ENCODE measurements at places on chromosomes 13 and 19.

- DNase-seq, result no peak
Measured at GRCh38 chr13:40386586-40386985, 279.9 kb downstream of the FOXO1 start.

- no peak for DNase-seq
Measured at GRCh38 chr13:46683676-46684260, 113.2 kb downstream of the ESD start.

- DNase-seq, result no peak
Measured at GRCh38 chr13:112638157-112638750, 50.3 kb upstream of the TUBGCP3 start.

DNA sequence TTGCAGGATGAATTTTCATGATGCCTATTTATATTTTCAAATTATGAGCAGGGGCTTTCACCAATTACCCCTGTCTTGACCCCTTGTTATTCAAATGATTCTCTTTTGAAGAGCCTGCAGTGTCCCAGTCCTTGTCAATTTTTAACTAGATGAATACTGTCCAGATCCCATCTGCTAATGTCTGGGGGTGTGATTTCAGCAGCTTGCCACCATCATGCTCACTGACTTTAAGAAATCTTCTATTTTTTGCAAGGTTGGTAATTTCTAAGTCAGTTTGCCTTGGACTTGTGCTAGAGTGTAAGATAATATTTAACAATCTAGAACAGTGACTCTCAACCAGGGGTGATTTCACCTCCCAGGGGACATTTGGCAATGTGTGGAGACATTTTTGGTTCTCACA lies 106.0 kb downstream of the CACNA1A start:
- no peak for DNase-seq

DNA sequence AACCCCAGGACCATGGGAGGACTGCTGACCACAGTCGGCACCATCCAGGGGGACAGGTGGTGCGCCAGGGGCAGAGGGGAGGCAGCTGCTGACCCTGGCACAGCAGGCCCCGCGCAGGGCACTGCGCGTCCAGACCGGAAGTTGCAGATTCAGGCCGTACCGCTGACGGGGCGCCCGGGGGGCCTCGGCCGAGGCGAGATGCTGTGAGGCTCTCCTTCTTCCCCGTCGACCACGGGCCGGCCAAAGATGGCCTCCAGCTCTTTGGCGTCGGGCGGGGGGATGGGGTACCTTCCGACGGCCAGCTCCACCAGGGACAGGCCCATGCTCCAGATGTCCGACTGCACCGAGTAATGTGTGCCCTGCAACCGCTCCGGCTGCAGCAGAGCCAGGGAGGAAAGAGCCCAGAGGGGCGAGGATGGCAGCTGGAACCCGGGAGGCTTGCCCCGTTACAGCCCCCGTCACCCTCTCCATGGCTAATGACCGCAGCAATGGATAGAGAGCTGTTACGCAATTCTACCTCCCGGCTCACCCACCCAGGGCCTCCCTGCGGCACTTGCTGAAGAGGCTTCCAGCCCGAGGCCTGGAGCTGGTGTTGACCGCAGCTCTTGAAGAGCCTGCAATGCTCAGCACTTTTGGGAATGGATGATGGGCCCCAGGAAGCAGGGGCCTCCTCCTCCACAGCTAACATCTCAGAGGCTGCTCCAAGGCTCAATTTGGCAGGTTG lies 24.7 kb downstream of the MAP2K2 start:
- no peak for DNase-seq

- DNase-seq, result no peak
Measured at GRCh38 chr19:35019144-35019543, 11.1 kb upstream of the SCN1B start.

- DNase-seq, result no peak
Measured at GRCh38 chr19:50851620-50852019, 3.1 kb upstream of the KLK3 start.

DNA sequence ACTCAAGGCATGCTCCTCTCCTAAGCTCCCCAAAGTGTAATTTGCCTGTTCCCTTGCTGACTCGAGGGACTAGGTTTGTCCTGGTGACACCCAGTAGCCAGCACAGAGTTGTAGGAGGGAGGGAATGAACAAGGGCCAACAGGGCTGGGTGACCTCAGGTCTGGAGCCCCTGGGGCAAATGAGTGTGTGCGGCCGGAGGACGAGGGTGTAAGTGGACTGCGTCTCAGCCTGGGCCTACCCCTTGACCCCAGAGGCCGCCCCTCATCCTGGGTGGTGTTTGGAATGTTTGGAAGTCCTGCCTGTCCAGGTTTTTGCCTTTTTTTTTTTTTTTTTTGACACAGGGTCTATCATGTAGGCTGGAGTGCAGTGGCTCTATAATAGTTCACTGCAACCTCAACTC lies 1.3 kb upstream of the ZNF653 start:
- no peak for DNase-seq

DNA sequence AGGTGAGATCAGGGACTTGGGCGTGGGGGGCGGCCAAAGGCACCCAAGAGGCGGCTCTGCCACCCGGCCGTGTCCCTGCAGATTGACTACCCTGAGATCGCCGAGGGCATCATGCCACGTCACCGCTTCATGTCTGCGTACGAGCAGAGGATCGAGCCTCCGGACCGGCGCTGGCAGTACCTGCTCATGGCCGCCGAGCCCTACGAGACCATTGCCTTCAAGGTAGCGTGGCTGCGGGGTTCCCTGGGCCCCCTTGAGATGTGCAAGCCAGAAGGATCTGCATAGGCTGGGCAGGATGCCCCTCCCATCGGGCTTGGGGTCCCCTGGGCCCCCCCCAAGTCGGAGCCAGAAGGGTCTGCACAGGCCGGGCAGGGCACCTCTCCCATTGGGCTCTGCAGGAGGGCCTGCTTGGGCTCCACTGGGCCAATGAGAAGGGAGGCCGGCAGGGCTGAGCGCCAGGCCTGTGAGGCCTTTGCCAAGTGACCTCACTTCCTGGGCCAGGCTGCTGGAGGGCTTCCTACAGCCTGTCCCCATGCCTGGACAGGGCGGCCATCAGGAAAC lies 2.2 kb upstream of the AMH start:
- no peak for DNase-seq

GRCh38 chr13:49693191-49693733 lies 2.0 kb upstream of the EBPL start:
- DNase-seq, result no peak

DNA sequence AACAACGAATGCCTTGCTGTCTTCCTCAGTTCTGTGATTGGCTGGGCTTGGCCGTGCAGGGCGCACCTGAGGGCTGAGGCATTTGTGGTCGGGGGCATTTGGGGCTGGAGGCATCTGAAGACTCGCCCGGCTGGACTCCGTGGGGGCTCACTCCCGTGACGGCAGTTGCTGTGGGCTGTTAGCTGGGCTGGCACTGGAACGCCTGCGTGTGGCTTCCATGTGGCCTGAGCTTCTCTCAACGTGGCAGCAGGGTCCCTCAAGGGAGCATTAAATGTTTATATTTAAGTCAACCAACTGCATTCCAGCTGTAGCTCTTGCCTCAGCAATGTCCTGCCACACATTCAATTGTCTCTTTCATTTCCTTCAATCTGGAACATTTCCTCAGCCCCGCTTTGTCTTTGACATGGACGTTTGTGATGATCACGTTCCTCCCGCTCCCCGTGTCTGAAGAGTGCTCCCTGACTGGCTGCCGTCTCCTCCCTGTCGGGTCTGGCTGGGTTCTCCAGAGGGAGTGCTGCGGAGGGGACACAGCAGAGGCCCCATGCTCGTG lies 21.0 kb downstream of the CCDC8 start:
- no peak for DNase-seq

GRCh38 chr13:74966275-74966674 lies 515.7 kb downstream of the TBC1D4 start:
- no peak for DNase-seq

- no peak for DNase-seq
Measured at GRCh38 chr13:47109028-47109427, 212.2 kb upstream of the HTR2A start.

DNA sequence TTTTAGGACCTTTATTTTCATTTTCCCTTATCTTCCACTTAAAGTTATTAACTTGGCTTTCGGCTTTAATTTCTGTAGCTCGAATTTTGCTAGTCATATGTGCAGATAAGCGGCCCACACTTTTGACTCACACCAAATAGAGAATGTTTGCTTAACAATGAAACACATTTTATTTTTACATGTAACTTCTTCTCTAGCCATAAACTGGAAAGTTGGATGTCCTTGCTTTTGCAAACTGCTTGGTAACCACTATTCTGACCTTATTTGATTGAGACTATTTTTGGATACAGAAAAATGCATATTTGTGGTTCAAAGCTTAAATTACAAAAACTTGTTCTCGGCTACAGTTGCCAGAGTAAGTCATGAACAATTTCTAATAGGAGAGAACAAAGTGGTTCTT lies 600.0 kb downstream of the KCTD12 start:
- no peak for DNase-seq

DNA sequence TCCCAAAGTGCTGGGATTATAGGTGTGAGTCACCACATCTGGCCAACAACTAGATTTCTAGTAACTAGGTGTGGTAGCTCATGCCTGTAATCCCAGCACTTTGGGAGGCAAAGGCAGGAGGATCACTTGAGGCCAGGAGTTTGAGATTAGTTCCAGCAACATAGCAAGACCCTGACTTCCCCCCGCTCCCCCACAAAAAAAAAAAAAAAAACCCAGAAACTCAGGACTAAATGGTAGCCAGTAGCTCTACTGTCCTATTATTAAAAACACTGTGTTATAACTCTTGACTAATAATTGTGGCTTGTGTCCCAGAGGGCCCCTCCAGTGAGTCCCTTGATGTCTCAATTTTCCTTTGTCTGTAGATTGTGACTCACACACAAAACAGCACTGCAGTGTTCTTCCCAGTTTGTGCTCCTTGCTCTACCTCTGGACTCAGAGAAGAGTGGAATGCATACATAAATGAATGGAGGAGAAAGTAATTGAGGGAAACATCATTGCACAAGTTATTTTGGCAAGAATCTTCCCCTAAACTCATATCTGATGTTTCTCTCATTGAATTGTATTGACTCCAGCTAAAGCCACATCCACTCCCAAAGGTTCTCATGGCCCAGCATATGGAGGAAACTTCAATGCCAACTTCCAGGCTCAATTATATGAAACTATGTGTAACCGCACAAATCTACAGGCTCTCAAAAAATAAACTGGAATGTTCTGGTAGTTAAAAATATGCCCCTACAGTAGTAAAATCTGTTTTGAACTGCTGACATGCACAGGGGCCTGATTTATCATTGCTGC lies 8.8 kb downstream of the TPT1 start:
- DNase-seq, result no peak

DNA sequence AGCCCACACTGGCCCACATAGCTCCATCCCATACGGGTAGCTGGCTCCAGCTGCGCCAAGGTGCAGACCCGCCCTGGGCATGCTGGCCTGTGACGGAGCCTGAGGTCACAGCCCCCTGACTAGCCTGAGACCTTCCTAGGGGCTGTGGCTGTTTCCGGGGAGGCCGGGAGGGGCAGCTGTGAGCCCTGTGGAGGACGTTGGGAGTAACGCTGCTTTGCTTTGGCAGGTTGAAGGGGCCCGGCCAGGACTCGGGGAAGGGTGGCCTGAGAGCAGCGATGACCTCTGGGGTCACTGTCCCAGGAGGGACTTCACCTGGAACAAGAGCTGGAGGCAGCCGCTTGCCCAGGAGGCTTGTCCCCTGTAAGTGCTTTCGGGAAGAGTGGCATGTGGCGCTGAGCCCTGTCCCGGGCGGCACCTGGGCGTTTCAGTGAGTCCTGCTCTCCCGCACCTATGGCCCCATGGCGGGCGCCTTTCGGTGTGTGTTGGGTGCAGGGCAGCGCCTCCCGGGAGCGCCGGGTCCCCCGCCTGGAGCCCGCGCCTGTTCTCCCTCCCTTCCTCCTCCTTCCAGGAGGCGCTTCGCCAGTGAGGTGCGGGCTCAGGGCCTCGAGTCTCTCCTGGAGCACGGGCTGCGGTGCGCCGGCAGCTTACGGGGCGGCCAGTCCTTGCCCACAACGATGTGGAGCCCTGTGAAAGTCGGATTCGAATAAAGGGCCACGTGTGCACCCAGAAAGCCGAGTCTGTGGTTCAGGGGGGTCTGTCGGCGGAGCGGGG lies 1.1 kb upstream of the FAM174C start:
- DNase-seq, result no peak

- no peak for DNase-seq
Measured at GRCh38 chr19:17105556-17105955, 30.0 kb downstream of the MYO9B start.

- DNase-seq, result no peak
Measured at GRCh38 chr13:32825481-32825880, 190.7 kb upstream of the KL start.

- no peak for DNase-seq
Measured at GRCh38 chr19:37718304-37718703, 1.3 kb downstream of the ZNF607 start.

- DNase-seq, result no peak
Measured at GRCh38 chr13:60837806-60838205, 440.8 kb downstream of the TDRD3 start.

DNA sequence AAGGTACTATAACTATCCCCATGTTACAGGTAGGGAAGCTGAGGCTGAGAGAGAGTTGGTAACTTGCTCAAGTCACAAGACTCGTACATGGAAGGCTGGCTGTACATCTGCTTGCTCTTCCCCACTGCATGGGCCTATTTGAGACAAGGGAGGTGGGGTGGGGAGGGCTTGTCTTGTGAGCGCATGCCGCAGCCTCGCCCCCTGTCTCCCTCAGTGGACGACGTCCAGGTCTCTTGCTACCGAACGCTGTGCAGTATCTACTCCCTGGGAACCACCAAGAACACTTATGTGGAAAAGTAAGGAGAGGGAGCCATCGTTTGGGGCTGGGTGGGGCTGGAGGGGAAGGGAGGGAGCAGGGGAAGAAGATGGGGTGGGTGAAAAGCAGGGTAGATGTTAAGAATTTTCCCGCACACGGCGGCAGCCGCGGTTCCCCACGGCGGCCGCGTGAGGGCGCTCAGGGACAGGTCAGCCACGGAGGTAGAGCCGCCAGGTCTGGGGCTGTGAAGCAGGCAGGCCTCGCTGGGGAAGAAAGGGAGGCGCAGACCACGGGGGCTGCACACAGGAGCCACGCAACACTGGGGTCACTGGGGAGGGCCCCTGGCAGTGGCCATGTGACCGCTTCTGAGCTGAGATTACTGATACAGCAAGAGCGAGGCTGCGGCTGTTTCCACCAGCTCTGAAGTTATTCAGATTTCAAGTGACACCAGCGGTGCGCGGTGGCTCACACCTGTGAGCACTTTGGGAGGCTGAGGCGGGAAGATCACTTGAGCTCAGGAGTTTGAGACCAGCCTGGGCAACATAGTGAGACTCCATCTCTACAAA lies 81.5 kb downstream of the RYR1 start:
- peak; percentile 89 for DNase-seq

- no peak for DNase-seq
Measured at GRCh38 chr13:42377640-42378382, 105.9 kb downstream of the AKAP11 start.

- DNase-seq, result no peak
Measured at GRCh38 chr19:19634516-19635312, 6.7 kb upstream of the LPAR2 start.

Measured in activated naive CD8-positive, alpha-beta T cell treated with anti-CD3 and anti-CD28 coated beads, Interleukin-2, amount 10 ng/mL, durations not matched to agents 7 days and 5 days (primary cell).